ENCODE measurements at places on chromosomes 1 and 21.
A peak's percentile ranks its signal among the peaks of the same experiment; 100 is the strongest.

DNA sequence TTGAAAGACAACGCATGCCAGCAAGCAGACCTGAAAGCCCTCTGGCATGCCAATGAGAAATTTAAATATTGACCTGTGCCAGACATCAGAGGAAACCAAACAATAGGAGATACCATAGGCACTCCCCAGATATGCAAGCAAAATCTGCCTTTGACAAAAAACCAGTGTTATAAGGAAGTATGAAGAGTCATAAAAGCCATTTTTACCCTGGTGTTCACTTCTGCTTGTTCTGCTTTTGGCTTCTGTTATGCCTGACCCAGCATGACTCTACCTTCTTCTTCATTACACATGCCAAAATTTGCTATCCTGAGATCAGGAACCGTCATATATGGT is 26.4 kb downstream of the NPHS2 start:
- DNase-seq = no peak

DNA sequence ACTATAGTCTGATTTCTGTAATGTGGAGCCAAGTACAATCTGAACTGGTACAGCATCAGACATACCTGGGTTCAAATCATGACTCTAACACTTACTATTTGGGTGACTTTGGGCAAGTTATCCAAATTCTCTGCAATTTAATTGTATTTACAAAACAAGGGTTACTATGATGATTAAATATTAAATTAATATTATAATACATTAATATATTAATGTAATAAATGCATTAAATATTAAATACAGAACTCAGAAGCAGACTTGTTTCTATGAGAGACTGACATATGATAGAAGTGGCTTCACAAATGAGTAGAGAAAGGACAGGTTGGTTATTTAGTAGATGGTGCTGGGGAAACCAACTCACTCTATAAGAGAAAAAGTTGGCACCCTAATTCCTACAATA is 27.3 kb upstream of the OTUD3 start:
- DNase-seq = no peak

DNA sequence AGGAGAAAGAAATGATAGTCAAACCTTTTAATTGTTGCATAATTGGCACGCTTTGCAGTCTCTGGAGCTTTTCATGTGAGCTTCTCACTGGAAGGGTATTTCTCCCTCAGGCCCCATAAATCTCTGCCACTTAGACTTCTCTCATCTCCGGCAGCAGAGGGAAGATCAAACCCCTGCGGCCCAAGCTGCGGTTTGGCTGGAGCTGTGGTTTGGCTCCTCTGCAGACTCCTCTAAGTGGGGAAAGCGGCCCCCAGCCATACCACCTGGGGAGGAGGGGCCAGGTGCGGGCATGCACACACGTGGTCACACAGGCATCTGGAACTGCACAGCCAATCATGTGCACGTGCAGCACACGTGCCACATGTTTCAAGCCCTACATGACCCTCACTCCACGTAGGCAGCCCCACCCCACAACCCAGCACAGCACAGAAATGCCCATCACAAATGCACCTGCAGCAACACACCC is 58.3 kb downstream of the UBE2T start:
- peak; percentile 38 for DNase-seq

DNA sequence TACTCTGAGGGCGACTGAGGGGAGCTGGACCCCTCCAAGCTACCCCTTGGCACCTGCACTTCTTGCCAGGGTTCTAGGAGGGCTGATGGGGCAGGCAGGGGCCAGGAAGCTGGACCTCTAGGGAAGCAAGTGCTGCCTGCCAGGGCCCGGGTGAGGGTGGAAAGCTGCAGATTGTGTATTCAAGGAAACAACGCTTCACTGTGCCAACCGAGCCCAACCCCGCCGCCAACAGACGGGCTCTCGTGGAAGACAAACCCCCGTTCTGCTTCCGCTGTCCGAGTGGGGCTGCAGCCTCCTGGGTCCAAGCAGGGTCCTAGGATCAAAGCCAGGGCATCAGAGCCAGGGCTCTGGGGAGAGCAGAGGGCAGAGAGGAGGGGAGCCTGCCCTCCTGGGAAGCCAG is 3.2 kb downstream of the EFHD2 start:
- no peak for DNase-seq

- DNase-seq = no peak
Observed at GRCh38 chr1:51305371-51305823, 25.0 kb downstream of the TTC39A start.

GRCh38 chr1:228016653-228017355 is 10.0 kb downstream of the WNT3A start:
- no peak for DNase-seq

GRCh38 chr21:29145852-29146453 is 15.5 kb downstream of the MAP3K7CL start:
- no peak for DNase-seq

GRCh38 chr1:214454569-214455396 is 96.6 kb downstream of the PTPN14 start:
- no peak for DNase-seq

DNA sequence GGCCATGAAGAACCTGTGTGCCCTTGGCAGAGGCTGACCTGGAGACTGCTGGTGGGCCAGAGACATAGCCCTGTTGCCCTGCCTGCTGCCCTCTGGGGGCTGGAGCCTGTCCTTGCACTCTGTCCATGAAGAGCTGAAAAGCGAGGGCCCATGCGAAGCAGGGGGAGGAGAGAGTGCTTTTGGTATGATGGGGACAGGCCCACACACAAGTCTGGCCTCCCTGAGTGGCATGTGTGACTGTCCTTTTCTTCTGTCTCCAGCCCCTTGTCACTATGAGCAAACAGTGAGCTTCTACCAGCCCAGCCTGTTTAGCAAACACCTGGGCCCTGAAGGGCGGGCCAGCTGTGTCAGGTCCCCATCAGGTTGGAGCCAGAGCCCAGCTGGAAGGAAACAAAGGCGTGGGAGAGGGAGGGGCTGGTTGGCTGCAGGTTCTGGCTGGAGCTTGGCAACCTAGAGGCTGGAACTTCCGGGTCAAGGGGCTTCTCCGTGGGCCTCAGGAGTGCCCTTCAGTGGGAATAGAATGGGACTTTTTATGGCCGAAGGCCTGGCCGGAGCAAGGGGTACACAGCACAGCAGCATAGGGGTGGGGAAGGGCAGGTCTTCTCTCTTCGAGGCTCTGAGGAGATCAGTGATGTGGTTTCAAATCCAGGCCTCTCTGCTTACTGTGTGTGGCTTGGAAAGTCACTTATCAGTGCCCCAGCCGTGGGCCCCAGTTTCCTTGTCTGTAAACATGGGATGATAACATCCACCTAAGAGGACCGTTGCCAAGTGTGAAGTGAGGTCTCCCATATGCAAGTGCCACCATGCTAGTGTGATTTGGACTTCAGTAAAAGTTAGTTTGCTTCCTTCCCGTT is 14.3 kb downstream of the QSOX1 start:
- no peak for DNase-seq

DNA sequence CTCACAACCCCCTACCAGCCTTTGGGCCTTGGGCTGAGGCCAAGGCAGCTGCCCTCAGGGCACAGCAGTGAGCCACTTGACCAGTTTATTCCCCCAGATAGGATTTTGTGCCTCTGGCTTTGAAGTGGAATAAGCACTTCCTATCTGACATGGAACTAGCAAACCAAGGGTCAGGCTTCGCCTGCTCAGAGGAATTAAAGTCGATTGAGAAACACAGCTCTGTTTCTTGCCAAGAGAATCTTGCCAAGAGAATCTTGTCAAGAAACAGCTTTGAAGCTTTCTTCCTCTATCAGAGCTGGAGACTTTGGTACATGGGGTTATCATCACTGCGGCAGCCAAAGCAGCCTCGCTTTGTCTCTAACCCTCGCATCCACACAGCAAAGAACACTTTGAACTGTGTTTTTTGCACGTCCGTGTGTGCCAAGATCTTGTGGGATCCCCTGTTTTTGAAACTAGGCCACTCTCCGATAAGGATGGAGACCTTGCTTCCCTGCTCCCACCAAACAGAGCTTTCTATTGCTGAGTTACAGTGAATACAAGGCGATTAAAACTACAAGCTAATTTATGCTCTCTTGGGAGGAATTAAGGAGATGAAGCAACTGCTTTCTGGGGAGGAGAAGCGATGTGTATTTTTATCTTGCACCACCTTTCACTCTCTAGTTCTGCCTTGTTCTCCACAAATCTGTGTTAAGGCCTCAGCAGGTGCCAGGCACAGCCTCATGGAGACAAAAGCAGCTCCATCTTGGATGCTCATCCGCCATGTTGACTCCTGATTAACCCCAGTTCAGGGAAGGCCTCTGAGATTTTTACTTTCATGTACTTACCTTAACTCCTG is 67.3 kb downstream of the RHOU start:
- no peak for DNase-seq

DNA sequence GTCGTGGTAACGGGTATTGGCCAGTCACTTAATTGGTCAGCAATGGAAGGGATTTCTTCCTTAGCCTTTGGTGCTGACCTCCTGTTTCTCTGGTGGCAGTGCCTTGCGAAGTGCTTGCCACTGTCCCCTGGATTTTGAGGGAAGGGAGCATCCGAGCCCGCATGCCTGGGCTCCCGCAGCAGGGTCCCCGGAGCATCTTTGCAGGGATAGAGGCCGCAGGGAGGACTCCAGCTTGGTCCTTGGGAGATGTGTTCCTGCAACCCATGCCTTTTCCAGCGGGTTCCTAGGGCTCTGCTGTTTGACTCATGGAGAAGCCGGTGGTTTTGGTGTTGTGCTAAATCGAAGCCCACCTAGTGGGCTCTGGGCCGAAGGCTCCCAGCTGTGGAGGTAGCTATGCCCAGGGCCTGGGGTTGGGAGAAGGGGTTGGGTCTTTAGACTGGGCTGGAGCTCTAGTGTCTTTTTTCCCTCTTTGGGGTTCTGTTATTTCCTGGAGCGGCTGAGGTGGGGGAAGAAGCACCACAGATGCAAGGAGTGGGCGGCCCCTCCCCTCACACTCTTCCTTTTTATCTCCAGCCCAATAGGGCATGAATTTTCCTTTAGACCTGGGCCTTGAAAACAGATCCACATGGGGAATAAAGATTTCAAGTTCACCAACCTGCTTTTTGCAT is 39.0 kb downstream of the PIK3CD start:
- no peak for DNase-seq

DNA sequence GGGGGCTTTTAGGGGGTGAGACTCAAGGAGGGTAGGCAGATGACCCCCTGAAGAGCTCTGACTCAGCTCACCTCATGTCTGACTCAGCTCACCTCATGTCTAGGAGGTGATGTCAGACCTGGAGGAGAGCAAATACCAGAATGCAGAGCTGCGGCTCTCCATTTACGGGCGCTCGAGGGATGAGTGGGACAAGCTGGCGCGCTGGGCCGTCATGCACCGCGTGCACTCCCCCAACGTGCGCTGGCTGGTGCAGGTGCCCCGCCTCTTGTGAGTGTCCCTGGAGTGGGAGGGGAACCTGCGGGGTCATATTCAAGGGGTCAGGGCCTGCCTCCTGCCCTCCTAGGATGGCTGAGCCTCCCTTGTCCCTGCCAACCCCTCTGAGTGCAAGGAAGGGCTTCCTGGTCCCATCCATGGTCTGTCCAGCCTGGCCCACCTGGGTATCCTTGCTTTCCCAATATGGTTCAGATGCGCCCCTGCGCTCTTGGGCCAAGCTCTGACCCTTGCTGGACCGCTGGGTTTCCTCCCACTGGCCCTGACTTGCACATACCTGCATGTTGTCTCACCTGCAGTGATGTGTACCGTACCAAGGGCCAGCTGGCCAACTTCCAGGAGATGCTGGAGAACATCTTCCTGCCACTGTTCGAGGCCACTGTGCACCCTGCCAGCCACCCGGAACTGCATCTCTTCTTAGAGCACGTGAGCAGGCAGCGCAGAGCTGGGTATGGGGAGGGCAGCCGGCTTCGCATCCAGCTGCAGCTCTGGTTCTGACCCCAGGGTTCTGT is 9.1 kb downstream of the AMPD2 start:
- DNase-seq = no peak

DNA sequence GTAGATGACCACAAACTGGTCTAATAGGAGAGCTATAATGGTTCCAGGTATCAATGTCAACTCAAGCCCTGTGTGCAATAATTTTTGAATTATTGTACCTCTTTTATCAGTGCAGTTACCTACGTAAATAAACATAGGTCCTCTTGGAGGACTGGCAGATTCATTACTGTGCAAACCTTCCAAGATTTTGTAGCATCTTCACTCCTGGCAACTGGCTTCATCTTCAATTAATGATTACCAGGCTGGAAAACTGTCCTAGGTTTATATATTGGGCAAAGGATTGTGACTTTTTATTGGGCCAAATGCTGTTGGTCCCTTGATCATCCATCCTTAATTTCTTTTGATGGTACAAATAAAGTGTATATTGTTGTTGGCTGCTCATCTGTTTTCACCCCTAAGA is 35.6 kb downstream of the C4BPA start:
- DNase-seq = no peak

DNA sequence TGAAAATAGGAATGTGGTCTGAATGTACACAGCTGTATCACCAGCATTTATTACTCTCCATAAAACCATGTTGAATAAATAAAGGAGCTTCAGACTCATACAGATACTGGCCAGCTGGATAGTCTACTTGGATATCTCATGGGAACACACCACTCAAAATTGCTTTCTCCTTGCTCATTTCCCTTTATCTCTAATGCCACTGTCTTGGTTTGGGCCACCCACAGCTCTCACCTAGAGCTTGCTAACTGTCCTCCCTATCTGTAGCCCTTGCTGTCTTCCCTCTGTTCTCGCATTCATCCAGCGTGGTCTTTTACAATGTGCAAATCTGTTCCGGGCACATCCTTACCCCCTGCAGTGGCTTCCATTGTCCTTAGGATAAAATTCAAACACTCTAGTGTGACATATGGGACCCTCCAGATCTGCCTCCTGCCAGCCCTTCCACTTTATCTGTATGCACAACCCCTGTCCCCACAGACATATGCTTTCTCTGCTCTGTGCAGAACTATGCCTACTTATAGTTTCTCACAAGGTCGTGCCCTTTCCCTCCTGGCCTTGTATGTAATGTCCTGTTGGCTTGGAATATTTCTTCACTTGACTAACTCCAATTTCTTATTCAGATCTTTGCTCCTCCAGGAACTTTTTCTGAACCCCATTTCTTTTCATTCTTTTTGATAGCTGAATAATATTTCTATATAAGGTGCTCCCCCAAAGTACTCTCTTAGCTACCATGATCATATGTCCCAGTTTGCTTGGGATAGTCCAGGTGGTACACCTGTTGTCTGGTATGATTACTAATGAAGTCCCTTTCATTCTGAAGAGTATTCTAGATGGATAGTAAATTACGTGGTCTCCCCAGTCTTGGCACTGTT is 2.9 kb downstream of the FLVCR1 start:
- no peak for DNase-seq

GRCh38 chr1:38568061-38568857 is 291.3 kb downstream of the RRAGC start:
- DNase-seq = no peak

- no peak for DNase-seq
Observed at GRCh38 chr1:69221524-69221923, 346.2 kb upstream of the LRRC7 start.

GRCh38 chr1:214296860-214297745 is 16.1 kb downstream of the SMYD2 start:
- peak; percentile 80 for DNase-seq

GRCh38 chr1:109792056-109792831 is 28.5 kb upstream of the EPS8L3 start:
- peak; percentile 62 for DNase-seq

DNA sequence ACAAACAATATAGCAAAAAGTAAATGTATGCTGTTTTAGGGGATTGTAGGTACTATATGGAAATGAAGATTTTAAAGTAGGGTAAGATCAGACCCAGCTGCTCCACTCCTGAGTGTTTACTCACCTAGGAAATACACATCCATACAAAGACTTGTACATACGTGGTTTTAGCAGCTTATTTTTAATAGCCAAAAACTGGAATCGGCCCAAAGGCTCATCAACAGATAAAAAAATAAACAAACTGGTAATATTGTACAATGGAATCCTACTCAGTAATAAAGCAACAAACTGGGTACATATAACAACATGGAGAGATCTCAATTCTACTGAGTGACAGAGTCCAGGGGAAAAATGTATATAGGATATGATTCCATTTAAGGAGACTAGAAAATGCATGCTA is 179.2 kb upstream of the TMEM51 start:
- DNase-seq = no peak

Measured in BJ (cell line).